BE2C (cell line): ENCODE measurements at places on chromosomes 3 and 15.

DNA sequence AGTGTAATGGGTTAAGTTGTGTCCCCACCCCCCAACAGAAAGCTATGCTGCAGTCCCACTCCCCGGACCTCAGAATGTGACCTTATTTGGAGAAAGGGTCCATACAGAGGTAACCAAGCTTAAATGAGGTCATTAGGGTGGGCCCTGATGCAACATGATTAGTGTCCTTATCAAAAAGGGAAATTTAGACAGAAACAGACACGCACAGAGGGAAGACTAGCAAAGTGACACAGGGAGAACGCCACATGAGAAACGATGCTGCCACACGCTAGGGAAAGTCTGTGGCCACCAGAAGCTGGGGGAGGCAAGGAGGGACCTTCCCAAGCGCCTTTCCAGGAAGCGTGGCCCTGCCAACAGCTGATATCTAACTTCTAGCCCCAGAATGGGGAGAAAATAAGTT is 65.4 kb downstream of the RPN1 start:
- DNase-seq, result peak; percentile 31

- no peak for DNase-seq
Measured at GRCh38 chr15:68031404-68031803, 22.7 kb upstream of the PIAS1 start.

DNA sequence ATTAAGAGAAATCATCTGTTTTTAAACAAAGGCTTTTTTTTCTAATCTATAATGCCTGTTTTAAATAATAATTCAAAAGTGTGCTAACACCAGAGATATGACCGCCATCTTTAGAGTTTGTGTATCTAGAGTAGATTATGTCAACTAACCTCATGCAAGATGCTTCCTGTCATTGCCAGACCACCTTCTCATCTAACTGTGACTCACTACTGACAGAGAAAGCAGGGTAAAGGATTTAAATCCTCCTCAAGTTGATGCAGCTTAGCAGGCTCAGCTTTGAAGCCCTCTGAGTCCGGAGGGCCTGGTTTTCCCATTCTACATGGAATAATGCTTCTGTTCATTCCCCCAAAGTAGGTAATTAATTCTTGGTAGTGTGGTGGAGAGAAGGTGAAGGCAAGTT is 108.5 kb downstream of the ECT2 start:
- no peak for DNase-seq

DNA sequence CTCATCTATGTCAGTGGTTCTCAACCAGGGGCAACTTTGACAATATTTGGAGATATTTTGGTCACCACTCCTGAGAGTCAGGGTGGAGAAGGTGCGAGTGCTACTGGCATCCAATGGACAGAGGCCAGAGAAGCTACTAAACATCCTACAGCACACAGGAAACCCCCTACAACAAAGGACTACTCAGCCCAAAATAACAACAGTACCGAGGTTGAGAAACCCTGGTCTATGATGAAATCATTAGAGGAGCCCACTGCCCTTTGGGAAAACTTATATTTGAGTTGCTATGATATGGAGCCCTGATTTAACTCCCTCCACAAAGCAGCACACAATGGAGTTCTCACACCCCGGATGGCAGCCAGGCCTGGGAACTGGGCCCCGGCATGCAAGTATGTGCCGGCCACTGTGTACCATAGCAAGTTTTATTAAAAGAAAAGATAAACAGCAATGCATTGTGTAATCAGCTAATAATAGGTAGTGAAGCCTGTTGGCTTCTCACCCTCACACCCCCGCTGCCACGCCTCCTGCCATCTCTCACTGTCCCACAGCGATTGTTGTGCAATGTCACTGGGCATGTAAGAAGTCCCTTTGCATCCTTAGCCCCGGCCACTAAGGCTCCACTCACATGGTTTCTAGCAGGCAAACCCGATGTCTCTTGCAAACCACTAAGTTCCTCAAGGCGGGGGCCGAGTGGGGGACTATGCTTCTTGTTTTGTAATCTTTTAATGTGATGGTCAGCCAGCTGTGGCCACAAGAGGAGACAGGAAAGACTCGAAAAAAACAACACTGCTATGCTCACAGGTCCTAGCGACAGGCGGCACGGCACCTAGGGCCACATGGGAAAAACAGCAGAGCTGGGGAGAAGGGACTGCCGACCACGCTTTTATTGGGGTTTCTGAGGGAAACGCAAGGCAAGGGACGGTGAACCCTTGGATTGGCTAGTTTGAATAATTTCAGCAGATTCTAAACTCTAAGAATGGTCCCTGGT is 110.0 kb downstream of the AQP9 start:
- no peak for DNase-seq

DNA sequence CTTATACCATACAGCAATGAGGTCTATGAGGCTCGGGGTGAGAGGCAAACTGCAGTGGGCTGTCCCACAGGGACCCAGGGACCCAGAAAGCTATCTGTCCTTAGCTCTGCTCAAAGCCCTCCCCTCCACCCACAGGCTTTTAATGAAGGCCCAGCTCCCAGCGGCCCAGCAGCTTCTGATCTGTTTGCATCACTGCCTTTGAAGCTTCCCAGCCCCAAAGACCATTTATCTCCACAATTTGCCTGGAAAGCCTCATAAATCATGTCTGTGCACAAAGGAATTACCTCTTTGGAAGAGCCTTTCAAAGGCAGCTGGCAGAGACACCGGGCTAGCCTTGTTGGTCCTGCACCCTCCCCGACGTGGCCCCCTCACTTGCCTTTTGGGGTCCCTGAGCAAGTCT is 123.9 kb downstream of the RAB11A start:
- peak; percentile 57 for DNase-seq

DNA sequence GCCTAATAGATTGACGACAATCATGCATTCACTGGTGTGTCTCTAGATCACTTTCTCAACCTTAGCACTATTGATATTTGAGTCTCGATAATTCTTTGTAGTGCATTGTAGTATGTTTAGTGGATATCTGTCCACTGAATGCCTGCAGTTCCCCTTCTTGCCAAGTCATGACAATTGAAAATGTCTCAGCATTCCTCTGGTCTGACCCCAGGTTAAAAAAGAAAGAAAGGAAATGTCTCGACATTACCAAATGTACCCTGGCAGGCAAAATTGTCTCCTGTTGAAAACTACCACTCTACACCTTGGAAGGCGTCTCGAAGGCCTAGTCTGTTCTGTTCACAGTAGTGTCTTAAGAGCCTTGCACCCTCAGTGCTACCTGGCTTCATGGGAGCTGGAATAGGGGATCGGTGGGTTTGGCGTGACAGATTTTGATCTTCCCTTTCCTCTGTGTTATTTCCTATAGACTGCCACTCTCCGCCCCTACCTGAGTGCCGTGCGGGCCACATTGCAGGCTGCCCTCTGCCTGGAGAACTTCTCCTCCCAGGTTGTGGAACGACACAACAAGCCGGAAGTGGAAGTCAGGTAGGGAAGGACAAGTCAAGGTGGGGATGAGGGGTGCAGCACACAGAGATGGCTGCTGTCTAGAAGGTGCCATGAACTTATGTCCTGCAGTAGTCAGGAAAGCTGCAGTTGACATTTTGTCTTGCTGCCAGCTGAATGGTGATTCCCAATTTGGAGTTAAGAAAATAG is 4.5 kb downstream of the ARPC4 start:
- DNase-seq, result no peak

DNA sequence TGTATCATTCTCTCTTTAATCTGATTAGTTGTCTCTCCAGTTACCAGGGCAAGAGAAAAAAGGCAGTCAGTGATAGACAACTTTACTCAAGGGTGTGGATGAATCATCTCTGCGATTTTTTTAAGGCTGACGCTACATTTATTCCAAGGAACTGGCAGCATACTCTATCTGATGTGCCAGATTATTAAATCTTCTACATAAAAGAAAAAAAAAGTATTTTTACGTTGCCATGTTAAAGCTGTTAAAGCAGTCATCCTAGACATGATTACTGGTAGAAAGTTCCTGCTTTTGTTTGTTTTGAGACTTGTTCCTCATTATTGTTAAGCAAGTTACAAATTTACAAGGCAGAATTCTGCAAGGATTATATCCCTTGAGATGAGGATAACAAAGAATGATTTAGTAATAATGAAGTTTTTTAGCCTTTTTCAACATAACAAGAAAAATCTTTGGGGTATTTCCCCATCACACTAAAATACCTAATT is 121.7 kb downstream of the CBLB start:
- DNase-seq, result no peak

DNA sequence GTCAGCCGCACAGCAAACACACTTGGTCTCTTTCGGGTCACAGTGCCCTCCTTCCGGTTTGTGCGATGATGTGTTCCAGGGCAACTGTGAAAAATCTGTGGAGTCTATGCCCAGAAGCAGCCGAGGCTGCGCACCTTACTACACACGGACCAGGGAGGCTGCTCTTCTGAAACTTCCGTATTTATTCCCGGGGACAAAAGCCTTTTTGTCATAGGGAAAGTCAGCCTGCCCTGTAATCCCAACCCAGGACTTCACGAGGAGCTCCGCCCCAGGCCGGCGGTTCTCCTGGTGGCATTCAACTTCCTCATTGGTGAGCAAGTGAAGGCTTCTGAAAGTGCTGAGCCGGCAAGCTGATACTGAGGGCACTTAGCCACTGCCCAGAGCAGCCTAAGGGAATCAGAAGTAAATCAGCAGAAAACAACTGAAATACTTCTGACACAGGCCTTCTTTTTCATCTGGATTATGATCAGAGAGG is 126.5 kb downstream of the FMN1 start:
- no peak for DNase-seq

GRCh38 chr3:110198717-110199587 is 861.6 kb upstream of the DPPA4 start:
- DNase-seq, result no peak

GRCh38 chr3:106810300-106810875 is 566.9 kb upstream of the CCDC54 start:
- peak; percentile 32 for DNase-seq

DNA sequence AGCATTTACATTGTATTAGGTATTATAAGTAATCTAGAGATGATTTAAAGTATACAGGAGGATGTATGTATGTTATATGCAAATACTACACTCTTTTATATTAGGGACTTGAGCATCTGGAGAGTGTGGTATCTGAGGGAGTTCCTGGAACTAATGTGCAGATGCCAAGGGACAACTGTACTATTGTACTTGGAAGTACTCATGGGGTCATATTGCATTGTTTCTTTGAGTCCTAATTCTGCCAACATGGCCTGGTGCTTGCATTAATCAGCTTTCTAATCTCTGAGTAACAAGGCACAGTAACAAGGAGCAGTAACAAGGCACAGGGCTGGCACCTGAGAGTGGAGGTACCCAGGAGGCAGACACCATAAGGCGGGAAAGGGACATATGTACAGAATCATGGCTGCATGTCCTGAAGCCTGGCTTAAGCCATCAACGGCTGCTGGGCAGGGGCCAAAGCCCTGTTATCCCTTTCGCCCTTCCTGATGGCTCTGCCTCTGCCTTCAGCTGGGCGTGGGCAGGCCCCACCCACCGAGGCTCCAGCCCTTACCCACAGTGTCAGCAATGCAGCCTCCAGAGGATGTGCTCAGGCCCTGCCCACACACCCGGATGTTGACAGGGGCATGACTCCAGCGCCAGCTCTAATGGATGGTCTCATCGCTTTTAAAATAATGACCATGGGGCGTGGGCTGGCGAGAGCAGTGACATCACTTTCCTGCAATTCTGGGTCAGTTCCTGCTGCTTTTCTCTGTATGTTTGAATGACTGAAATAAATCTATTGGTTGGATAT is 22.9 kb downstream of the CEMIP start:
- no peak for DNase-seq

- DNase-seq, result peak; percentile 32
Measured at GRCh38 chr3:5304789-5305683, 117.5 kb downstream of the EDEM1 start.

- DNase-seq, result no peak
Measured at GRCh38 chr15:30943654-30944335, 40.1 kb downstream of the FAN1 start.

- DNase-seq, result no peak
Measured at GRCh38 chr3:60598671-60599070, 652.6 kb downstream of the FHIT start.

- no peak for DNase-seq
Measured at GRCh38 chr3:123734527-123734902, 149.6 kb downstream of the MYLK start.

- DNase-seq, result no peak
Measured at GRCh38 chr3:142646020-142646785, 50.0 kb downstream of the PLS1 start.

DNA sequence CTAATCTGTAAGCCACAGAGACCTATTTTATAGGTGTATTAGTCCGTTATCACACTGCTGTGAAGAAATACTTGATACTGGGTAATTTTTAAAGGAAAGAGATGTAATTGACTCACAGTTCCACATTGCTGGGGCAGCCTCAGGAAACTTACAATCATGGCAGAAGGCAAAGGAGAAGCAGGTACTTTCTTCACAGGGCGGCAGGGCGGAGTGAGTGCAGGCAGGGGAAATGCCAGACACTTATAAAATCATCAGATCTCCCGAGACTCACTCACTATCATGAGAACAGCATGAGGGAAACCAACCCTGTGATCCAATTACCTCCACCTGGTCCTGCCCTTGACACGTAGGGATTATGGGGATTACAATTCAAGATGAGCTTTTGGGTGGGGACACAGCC is 108.7 kb downstream of the GALK2 start:
- DNase-seq, result no peak

GRCh38 chr3:69014022-69014580 is 617 bp upstream of the EOGT start:
- DNase-seq, result no peak

- no peak for DNase-seq
Measured at GRCh38 chr15:39407116-39407515, 173.8 kb upstream of the THBS1 start.

- DNase-seq, result no peak
Measured at GRCh38 chr3:181629029-181629428, 82.7 kb upstream of the SOX2 start.

GRCh38 chr3:87425056-87425455 is 148.7 kb upstream of the POU1F1 start:
- DNase-seq, result no peak

- DNase-seq, result peak; percentile 33
Measured at GRCh38 chr3:34882764-34883163, 756.6 kb upstream of the ARPP21 start.

- DNase-seq, result no peak
Measured at GRCh38 chr15:31259562-31260252, 66.9 kb upstream of the KLF13 start.

GRCh38 chr3:25803833-25804232 is 13.9 kb downstream of the OXSM start:
- no peak for DNase-seq

GRCh38 chr15:37289109-37289765 is 188.9 kb upstream of the MEIS2 start:
- peak; percentile 60 for DNase-seq

DNA sequence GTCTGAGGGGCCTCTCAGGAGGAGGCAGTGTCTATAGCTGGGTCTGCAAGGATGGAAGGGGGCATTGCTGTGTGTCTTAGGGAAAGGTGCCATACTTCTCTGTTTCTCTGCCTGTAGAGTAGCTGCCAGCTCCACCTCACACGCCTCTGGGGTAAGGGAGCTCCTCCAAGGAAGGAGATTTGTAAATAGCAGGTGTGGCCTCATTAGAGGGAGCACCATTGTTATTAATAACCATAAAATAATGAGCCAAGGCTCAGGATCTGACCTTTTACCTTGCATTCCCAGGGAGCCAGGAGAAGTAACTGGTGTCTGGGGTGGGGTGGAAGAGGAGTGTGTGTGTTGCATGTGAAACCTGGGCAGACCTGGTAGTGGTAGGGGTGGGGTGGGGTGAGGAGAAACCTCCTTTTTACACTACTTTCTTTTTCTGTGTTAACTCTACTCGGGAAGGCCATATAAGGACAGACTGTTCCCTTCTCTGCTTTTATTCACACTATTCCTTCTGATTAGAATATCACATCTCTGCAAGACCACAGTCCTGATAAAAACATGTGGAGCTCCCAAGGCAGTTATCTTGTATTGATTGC is 2.2 kb upstream of the C15orf39 start:
- no peak for DNase-seq
